ENCODE measurements at places on chromosomes 5 and 9.

- no peak for DNase-seq
Observed at GRCh38 chr9:71758277-71758676, 10.0 kb downstream of the CEMIP2 start.

DNA sequence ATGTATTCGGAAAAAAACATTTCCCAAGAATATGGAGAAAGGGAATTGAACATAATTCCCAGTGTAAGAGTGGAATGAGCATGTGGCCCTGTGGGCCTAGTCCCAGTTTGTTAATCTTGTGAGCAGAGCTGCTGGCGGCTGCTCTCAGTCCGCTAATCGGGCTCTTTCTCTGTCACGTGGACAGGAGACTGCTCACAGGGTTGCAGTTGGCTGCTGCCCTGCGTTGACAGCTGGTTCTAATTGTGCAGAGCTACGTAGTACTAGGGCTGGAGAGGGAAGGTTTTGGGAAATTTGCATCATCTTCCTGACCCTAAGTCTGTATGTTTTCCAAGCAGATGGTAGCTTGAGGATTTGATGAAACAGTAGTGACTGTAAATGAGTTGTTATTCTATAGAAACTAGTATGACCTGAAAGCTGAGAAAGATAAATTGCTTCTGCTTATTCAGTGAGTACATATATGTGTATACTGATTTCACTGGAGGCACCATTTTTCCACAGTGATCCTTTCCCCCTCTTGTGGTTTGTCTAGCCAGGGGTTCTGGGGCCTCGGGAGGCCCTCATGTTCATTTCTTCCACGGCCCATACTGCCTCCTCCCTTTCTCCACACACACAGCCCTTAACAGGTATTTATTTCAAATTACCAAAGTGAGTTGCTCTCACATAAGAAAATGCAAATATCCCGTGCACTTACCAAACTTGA lies 100.6 kb downstream of the ANGPTL2 start:
- DNase-seq, result no peak

DNA sequence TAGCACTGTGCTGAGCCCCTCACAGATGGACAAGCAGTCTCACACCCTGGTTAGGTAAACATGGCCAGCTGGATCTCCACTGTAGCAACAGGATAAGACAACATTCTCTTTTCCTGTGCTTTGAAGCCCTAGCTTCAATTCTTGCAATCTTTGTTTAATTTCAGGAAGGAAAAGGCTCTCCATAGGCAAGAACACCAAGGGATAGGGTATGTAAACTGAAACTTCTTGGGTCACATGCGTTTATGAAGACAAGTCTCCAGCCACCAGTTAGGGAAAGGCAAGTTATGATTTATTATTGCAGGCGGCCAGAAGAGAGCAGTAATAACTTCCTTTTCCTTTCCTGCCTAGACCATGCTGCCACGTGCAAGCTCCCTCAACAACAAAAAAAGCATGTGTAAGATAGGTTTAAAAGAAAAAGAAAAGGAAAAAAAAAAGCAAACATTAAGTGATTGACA lies 50.1 kb upstream of the POU5F2 start:
- DNase-seq, result no peak

GRCh38 chr5:95816776-95817175 lies 5.8 kb downstream of the GLRX start:
- no peak for DNase-seq

DNA sequence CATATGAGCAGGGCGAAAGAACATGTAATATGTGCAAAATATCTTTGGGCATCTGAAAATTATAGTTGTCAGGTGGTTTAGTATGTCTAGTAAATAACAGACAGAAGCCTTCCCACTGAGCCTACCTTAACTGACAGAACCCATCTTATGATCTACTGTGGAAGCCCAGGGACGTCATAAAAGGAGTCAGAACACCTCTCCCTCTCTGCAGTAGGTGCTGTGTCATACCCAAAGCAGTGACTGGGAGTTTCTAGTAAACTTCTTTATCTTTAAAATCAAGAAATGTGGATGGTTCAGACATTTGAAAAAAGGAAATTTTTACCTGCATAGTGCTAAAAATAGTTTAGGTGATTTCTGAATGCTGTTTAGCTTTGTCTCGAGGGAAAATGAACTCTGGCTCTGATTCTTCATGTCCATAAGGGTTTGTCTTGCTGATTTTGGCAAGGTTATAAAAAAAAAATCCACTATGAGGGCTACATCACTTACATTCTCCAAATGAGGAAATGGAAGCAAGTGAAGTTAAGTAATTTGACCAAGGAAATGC lies 104.0 kb downstream of the NUDT12 start:
- no peak for DNase-seq
